ENCODE measurements at places on chromosomes 13 and 19.

GRCh38 chr13:44399074-44399473 lies 25.4 kb downstream of the SERP2 start:
- DNase-seq: no peak

DNA sequence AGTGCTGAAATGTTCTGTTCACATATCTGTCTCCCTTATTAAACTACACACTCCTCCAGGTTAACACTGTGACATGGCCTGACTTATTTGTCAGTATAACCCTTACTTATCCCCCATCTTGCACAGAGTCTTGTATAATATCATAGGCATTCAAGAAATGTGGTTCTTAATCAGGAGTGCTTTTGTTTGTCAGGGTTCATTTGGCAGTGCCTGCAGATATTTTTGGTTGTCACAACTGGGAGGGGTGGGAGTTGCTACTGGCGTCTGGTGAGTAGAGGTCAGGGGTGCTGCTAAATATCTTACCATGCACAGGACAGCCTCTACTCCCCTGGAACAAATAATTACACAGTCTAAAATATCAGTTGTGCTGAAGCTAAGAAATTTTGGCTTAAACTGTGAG lies 20.4 kb upstream of the OBI1 start:
- DNase-seq: no peak

- DNase-seq: peak; percentile 97
These were observed 18.9 kb upstream of the ZNRF4 start for GRCh38 chr19:5436106-5436947.

- peak; percentile 55 for DNase-seq
These were observed 18.8 kb downstream of the PDCD5 start for GRCh38 chr19:32599736-32600157.

DNA sequence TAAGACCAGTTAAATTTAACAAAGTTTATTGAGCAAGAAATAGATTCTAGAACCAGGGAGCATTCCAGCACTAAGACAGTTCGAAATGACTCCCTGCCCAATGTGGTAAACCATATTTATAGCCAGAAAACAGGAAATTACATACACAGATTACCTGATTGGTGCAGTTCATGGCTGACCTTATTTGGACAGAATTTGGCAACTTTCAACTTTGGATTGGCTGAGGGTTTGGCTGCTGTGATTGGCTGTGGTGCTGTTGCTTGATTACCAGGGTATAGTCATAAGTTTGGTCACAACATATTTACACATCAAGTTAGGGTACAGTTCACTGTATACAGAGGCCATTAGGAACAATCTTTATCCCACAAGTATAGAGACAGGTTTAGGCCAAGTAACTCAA lies 984.8 kb upstream of the MIR17HG start:
- no peak for DNase-seq

DNA sequence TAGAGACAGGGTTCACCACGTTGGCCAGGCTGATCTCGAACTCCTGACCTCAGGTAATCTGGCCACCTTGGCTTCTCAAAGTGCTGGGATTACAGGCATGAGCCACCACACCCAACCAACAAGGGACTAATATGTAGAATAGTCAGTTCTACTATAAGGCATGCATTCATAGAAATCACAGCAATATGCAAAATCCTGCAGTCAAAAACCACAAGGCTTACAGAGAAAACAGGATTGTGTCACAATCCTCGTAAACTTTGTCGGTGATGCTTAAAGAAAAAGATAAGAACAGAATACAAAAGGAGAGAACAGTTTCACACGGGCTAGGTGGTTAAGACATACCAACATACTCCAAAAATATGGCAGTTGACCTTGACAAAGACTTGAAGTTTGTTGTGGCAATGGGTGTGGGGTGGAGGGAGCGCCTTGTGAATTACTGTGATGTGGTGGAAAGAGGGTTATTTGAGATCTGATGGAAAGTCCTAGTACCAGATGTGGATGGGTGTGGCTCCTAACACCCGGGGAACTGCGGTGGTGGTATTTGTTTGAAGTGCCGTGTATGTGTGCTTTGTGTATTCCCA lies 12.4 kb downstream of the NOSIP start:
- DNase-seq: no peak

- peak; percentile 86 for DNase-seq
These were observed 5.9 kb downstream of the CACNG7 start for GRCh38 chr19:53915000-53915399.

DNA sequence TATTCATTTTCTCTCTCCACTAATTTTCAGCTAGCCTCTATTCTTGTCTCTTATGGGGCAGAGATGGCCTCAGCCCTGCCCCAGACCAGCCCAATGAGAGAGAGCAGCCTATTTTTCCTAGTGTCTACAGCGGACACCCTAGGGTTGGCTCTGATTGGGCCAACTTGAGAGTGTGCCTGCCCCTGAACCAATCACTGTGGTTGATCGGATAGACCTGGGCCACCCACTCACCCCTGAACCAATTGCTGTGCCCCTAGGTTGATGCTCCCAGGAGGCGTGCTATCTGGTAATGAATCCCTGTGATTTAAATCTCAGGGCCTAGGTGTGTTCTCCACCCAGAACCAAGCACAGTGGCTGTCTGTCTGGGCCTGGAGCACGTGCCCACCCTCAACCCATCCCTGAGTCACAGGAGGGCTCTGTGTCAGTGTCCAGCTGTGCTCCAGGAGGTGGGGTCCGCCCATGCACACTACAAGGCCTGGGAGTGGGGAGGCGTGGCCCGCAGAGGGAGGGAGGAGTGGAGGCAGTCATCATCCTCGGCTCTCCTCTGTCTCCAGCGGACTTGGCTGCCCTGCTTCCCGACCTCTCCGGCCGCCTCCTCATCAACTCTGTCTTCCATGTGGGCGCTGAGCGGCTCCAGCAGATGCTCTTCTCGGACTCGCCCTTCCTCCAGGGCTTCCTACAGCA lies 14.9 kb upstream of the SCN1B start:
- DNase-seq: no peak

DNA sequence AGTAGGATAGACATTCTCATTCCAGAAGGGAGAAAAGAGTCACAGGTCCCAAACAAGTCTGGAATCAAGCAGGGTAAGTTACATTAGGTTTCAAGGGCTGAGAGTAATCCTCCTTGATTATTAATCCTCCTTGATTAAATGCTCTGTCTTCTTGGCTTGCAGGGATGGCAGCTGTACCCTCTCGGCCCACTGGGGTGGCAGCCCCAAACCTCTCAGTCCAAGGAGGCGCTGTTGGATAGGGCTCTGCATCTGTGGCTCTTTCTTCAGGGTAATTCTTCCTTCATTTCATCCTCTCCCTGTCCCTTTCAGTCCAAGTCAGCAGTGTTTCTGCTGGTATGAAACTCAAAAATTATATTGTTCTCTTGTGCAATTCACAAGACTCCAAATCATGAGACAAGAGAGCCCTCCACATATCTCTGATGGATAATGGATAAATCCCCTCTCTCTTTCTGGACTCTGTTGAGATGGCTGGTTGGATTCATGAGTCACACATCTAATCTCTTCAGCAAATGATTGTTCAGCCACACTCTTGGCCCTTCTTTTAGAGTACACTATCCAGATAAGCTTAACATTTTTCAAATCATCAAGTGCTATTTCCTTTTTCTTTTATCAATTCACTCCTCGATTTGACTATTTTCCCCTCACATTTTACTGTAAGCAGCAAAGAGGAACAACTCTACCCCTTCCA lies 323.7 kb upstream of the HTR2A start:
- DNase-seq: no peak

DNA sequence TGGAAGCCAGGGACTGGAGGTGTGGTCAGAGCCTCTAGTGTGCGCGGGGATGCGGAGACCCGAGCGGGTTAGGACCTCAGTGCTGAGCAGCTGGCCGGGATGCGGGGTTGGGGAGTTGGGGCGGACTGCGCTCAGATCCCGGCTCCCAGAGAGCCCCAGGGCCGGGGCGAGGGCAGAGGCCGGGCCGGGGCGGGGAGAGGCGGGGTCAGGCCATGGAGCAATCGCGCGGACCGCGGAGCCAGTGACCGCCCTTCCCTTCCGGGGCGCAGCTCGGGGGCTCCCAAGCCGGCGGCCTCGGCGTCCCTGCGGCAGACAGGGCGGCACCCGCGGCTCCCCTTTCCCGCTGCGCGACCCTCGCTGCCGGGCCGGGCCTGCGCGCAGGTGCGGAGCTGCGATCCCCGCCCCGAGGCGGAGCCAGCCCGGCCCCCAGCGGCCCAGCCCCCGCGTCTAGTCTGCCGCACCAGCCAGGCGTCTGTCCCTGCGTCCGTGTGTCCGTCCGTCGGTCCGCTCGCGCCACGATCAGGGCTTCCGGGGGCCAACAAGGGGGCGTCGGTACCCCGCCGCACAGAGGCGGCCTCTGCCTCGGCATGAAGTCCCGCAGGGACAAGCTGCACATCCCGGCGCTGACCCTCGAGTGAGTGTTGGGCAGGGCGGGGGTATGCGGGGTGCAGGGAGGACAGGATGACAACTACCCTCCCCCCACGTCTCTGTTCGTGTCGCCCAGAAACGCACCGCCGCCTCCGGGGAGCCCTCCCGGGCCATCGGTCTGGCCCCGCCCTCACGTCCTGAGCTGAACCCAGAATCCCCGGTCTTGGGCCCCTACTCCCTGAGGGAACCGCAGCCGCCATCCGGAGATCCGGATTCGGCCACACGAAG lies 12.4 kb downstream of the MAST3 start:
- peak; percentile 78 for DNase-seq

DNA sequence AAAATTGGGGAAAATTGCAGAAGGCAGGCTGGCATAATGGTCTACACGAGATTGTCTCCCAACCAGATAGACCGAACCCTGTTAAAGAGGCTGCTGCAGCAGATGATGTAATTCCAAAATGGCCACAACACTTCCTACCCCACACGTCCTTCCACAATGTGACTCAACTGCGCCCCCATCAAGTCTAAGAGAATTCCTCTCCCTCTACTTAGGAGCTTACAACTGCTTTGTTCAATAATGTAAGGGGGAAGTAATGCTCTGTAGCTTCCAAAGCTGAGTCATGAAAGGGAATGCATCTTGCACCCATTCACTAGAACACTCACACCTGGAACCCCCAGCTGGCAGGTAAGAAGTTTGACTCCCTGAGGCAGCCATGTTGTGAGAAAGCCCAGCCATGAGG lies 117.8 kb upstream of the IRS2 start:
- DNase-seq: peak; percentile 72

Data from endodermal cell (in vitro differentiated cells).